ENCODE measurements at places on chromosomes 3 and 15. TPM values are rescaled to one million over a fixed set of nuclear protein-coding genes. Genes with fewer than 3 reads are reported as not detected.

IFRD2 gene
- 225 TPM for total RNA-seq

RHOA gene
- 436 TPM for total RNA-seq

- DNase-seq: no peak
Observed at GRCh38 chr15:26640601-26641000, 132.3 kb downstream of the GABRB3 start.

DNA sequence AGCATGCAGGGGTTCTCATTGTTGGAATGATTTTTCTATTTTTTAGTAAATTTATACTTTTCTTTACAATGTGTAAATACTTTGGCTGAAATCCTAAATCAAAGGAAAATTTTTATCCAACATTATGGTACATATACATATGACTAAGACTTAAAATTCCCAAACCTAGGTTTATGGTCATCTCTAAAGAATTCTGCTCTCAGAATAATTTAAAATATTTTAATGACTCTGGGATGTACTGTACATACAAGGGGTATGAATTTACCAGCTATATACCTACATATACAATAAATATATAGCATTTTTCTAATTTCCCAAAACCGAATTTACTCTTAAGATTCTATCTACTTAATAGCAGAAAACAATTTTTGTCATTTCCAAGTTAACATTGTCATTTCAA is 137.9 kb upstream of the POU1F1 start:
- no peak for DNase-seq

GRCh38 chr15:29094711-29095110 is 174.9 kb downstream of the NSMCE3 start:
- DNase-seq: no peak

SPATA12 gene
- total RNA-seq: not detected

- no peak for DNase-seq
Observed at GRCh38 chr15:78438619-78439285, 736 bp downstream of the IREB2 start.

DNA sequence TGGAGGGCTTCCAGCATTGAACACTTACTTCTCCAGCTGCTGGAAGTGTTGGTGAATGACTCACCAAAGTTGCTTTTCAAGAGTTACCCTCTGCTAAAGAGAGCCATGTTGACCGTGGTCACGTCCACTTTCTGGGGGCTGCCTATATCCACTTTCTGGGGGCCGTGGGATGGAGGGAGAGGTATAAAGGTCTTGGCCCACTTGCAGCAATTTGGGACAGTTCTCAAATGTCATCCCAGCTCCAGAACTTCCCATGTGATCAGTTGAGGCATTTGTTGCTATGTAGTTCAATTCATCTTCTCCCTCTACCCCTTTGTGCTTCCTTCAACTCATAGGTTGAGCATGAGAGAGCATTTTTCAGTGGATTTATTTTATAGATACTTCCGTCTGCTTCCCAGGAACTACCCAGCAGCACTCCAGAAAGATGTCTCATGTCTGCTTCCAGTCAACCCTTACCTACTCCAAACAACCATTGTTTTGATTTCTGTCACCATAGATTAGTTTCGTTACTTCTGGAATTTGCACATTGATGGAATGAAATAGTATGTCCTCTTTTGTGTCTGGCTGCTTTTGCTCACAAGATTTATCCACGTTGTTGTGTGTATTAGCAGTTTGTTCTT is 130.6 kb downstream of the TCF12 start:
- no peak for DNase-seq

- DNase-seq: no peak
Observed at GRCh38 chr3:155178810-155179436, 98.8 kb downstream of the MME start.

- DNase-seq: no peak
Observed at GRCh38 chr3:114404590-114404989, 110.8 kb downstream of the TIGIT start.

ADGRG7 gene
- total RNA-seq: not detected

LXN gene
- 16.1 TPM for total RNA-seq

DNA sequence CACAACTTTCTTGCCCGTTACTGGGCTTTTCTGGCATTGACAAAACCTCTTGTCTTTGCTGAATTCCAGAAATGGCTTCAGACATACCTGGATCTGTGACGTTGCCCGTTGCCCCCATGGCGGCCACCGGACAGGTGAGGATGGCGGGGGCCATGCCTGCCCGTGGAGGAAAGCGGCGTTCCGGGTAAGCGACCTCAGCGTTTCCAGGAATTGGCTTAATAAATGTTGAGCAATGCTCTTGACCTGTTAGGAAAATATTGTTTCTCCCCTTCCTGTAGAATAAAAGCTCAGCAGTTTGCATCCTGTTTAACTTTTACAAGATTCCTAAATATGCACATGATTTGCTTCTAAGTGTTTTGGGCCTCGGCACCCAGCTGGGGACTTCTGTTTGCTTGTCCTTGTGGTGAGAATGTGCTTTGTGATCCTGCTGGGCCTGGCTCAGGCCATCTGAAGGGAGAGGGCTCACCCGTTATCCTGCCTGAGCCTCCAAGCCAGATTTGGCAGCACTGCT is 46.7 kb downstream of the ARNT2 start:
- no peak for DNase-seq
